ENCODE measurements at places on chromosomes 16 and 17. TPM values are rescaled to one million over a fixed set of nuclear protein-coding genes. Genes with fewer than 3 reads are reported as not detected.

DNA sequence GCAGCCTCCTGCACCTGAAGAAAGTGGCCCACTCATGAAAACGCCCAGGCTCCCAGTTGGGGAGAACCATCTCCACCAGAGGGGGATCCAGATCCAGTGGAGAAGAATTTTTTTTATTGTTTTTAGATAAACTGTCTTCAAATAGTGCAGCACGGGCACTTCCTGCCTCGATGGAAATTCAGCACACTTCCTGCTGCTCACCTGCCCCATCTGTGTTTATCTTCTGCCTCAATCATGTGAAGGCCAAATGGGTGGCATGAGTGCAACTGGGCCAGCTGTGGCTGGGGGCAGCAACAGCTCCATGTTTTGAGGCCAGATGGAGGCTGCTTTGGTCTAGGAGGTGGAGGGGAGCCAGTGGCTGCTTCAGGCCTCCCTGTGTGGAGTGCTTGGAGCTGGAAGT, 75.9 kb upstream of the WSB1 start:
- no peak for DNase-seq
- no peaks in the 10 kb centered on the region for H3K36me3 ChIP-seq
- no peak overlapping the region for H3K4me3 ChIP-seq
- H3K27me3 ChIP-seq = no peaks in the 10 kb centered on the region
- no peak overlapping the region for H3K27ac ChIP-seq

DNA sequence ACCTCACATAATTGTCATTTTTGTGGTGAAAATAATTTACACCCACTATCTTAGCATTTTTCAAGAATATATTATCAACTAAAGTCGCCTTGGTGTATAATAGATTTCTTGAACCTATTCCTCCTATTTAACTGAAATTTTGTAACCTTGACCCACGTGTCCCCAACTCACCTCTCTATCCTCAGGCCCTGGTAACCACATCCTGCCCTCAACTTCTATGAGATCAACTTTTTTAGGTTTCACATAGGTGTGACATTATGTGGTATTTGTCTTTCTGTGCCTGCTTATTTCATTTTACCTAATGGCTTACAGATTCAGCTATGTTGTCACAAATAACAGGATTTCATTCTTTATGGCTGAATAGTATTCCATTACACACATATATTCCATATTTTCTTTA, 73.0 kb upstream of the CNTNAP4 start:
- no peak overlapping the region for H3K4me3 ChIP-seq
- H3K27me3 ChIP-seq = no peaks in the 10 kb centered on the region
- H3K36me3 ChIP-seq = no peaks in the 10 kb centered on the region
- H3K27ac ChIP-seq = no peak overlapping the region

KRTAP3-2 gene
- total RNA-seq = not detected

- no peak overlapping the region for H3K4me3 ChIP-seq
- H3K4me1 ChIP-seq = no peaks in the 10 kb centered on the region
- H3K36me3 ChIP-seq = no peaks in the 10 kb centered on the region
Observed at GRCh38 chr17:36104701-36105181, 1.1 kb downstream of the CCL4 start.

TPSG1 gene
- total RNA-seq = 4.6 TPM

MT1G gene
- 2.2 TPM for total RNA-seq

DNA sequence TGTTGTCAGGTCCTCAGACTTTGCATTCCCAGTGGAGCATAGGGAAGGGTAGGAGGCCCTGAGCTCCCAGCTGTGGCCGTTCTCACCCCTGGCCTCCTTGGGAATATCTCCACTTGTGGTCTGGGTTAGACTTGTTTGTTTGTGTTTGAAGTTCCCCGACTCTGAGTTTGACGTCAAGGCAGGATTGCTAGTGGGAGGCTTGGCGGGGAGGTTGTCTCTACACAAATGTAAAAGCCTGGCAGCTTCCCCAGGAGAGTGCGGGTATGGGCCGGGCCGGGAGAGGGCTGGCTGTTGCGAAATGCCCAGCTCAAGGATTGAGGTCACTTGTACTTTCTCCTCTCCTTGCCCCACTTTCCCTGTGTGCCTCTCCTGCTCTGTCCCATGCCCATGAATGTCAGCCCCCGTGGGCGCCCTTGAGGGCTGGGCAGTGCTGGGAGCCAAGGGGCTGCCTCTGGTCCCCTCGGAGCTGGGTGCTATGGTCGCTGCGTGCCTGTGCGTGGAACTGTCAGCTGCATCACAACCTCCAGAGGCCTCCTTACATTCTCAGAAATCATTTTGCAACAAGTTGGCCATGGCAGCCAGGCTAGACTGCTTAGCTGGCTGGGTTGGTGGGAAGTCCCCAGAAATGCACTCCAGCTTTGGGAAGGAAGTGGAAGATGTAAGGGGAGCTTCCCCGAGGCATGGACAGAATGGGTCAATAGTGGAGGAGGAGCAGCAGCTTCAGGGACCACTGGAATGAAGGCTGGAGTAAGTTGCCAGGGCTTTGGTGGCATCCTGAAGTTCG, 84.3 kb downstream of the KSR1 start:
- no peaks in the 10 kb centered on the region for H3K27me3 ChIP-seq
- no peak for DNase-seq
- H3K4me3 ChIP-seq = no peak overlapping the region
- no peaks in the 10 kb centered on the region for H3K36me3 ChIP-seq
- H3K27ac ChIP-seq = no peak overlapping the region

DBF4B gene
- total RNA-seq = 24.0 TPM

GRCh38 chr17:79465011-79465680, 145.7 kb downstream of the RBFOX3 start:
- no peaks in the 10 kb centered on the region for H3K4me1 ChIP-seq
- no peak overlapping the region for H3K27ac ChIP-seq
- H3K36me3 ChIP-seq = no peaks in the 10 kb centered on the region
- H3K27me3 ChIP-seq = peaks cover 16% of the 10 kb centered on the region

GRCh38 chr16:81810361-81810760, 31.3 kb downstream of the PLCG2 start:
- no peaks in the 10 kb centered on the region for H3K4me1 ChIP-seq
- H3K27ac ChIP-seq = no peak overlapping the region
- H3K36me3 ChIP-seq = no peaks in the 10 kb centered on the region
- no peak for DNase-seq
- H3K4me3 ChIP-seq = no peak overlapping the region
- H3K27me3 ChIP-seq = no peaks in the 10 kb centered on the region

GRCh38 chr17:60640503-60640902, 37.1 kb upstream of the BCAS3 start:
- H3K27me3 ChIP-seq = no peaks in the 10 kb centered on the region
- no peaks in the 10 kb centered on the region for H3K36me3 ChIP-seq
- no peaks in the 10 kb centered on the region for H3K4me1 ChIP-seq
- H3K27ac ChIP-seq = no peak overlapping the region
- no peak for DNase-seq

DNA sequence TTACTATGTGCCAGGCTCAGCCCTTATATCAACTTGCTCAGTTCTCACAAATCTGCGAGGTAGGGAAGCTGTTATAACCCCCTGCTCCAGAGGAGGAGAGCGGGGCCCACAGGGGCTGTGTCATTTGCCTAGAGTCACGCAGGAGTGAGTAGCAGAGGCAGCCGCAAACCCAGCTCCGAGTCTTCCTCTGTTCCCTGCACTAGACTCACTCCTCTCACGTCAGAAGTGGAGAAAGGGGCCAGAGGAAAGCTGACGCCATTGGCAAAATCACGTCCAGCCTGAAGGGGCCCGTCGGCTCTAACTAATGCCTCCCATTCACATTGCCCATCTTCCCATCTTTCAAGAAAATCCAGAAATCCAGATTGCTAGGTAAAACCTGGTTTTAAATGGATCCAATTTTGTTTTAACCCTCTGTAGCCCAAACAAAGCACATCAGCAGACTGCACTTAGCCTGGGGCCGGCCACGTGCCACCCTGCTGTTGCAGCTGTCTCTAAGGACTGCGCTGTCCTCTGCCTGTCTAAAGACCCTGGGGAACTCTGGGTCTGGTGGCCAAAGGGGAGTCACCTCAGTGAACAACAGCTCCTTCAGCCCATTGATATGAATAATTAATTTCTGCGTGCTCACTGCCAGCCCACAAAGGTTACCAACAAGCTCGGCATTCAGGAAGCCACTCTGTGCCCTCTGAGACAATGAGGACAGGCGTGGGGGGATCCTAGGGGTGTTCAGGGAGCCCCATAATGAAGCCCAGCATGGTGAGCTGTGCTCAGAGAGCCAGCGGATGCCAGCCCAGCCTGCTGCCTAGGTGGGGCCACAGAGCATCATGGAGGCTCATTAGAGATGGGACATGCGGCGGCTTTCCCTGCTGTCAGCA, 36.7 kb upstream of the ABR start:
- no peaks in the 10 kb centered on the region for H3K27me3 ChIP-seq
- H3K4me3 ChIP-seq = no peak overlapping the region
- H3K4me1 ChIP-seq = no peaks in the 10 kb centered on the region
- H3K27ac ChIP-seq = no peak overlapping the region

DNA sequence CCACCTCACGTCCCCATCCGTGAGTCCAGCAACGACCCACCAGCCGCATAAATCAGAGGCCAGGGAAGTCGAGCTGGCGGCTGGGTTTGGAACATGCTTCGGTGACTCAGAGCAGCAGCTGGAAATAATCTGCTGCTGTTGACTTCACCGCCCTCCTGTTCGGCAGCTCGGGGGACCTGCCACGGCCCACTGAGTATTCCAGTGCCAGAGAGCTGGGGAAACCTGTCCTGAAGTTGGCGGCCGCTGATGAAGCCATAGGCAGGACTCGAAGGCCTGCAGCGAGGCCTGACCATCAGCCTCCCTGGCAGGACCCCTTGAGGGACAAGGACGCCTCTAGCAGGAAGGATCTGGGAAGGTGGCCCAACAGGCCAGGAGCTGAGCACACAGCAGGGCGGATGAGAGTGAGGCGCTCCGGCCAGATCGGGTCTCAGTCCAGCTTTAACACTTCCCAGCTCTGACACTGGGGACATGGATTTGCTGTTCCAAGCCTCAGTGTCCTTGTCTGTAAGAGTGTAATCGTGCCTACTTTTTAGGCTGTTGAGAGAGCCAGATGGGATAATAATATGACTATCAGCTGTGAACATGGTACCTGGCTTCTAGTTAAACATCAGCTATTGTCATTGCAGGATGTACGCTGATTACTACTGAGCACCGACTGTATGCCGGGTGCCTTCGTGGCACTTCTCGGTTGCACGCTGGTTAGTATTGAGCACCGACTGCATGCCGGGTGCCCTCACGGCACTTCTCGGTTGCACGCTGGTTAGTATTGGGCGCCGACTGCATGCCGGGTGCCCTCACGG, 50.4 kb upstream of the CIBAR2 start:
- no peak overlapping the region for H3K4me3 ChIP-seq
- H3K27me3 ChIP-seq = no peaks in the 10 kb centered on the region
- peaks cover 21% of the 10 kb centered on the region for H3K4me1 ChIP-seq
- DNase-seq = no peak
- no peaks in the 10 kb centered on the region for H3K36me3 ChIP-seq
- no peak overlapping the region for H3K27ac ChIP-seq

GRCh38 chr17:2852729-2853282, 56.6 kb downstream of the RAP1GAP2 start:
- H3K36me3 ChIP-seq = no peaks in the 10 kb centered on the region
- no peaks in the 10 kb centered on the region for H3K27me3 ChIP-seq
- DNase-seq = no peak

- DNase-seq = no peak
- no peaks in the 10 kb centered on the region for H3K36me3 ChIP-seq
- no peak overlapping the region for H3K27ac ChIP-seq
- H3K27me3 ChIP-seq = no peaks in the 10 kb centered on the region
- peaks cover 4% of the 10 kb centered on the region for H3K4me1 ChIP-seq
- H3K4me3 ChIP-seq = no peak overlapping the region
Observed at GRCh38 chr17:1030684-1031532, 34.0 kb downstream of the TIMM22 start.

- H3K4me1 ChIP-seq = peaks cover 26% of the 10 kb centered on the region
- no peak for DNase-seq
- no peaks in the 10 kb centered on the region for H3K27me3 ChIP-seq
- H3K27ac ChIP-seq = peak overlapping the region; percentile 81
- H3K36me3 ChIP-seq = no peaks in the 10 kb centered on the region
- H3K4me3 ChIP-seq = no peak overlapping the region
Observed at GRCh38 chr16:69482410-69482991, 58.1 kb downstream of the CYB5B start.

GRCh38 chr17:40415390-40415789, 2.3 kb downstream of the TOP2A start:
- no peaks in the 10 kb centered on the region for H3K27me3 ChIP-seq
- DNase-seq = no peak
- peaks cover 18% of the 10 kb centered on the region for H3K4me1 ChIP-seq
- H3K36me3 ChIP-seq = peaks cover 45% of the 10 kb centered on the region
- H3K27ac ChIP-seq = peak overlapping the region; percentile 95
- peak overlapping the region; percentile 83 for H3K4me3 ChIP-seq

PRR29 gene
- 0.10 TPM for total RNA-seq

GRCh38 chr17:75645889-75646637, 12.8 kb downstream of the SMIM5 start:
- H3K4me3 ChIP-seq = no peak overlapping the region
- H3K4me1 ChIP-seq = peaks cover 5% of the 10 kb centered on the region
- no peak for DNase-seq
- H3K27ac ChIP-seq = no peak overlapping the region
- H3K36me3 ChIP-seq = no peaks in the 10 kb centered on the region

CIBAR2 gene
- total RNA-seq = not detected

- no peaks in the 10 kb centered on the region for H3K4me1 ChIP-seq
- H3K27me3 ChIP-seq = no peaks in the 10 kb centered on the region
- DNase-seq = no peak
- no peaks in the 10 kb centered on the region for H3K36me3 ChIP-seq
- no peak overlapping the region for H3K4me3 ChIP-seq
Observed at GRCh38 chr16:4489030-4489429, 12.8 kb downstream of the HMOX2 start.

ST6GALNAC2 gene
- total RNA-seq = 23.0 TPM

Measured in Panc1 (cell line).